Vagina (tissue), 2 donors: ENCODE measurements at places on chromosomes 7 and 10. TPM values are rescaled to one million over a fixed set of nuclear protein-coding genes. Genes with fewer than 3 reads are reported as not detected.

DNA sequence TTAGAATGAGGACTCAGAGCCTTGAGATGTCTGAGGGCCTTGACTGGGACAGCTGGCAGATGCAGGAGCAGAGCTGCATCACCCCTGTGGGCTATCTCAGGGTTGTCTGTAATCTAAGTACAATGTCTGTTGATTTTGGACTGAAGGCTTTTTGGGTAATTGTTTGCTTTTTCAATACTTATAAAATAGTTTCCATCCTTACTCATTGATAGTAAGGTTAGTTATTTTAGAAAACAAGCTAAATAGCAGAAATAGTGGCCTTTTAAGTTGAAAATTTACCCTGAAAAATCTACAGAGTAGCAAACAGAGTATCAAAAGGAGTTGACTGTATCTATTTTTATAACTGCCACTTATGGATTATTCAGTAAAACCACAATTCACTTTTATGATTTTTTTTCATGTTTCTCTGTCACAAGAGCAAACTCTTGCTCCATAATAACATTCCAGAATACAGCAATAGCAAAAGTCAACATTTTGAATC is 179.7 kb downstream of the CFTR start:
- H3K4me3 ChIP-seq: no peak overlapping the region
- no peaks in the 10 kb centered on the region for H3K4me1 ChIP-seq
- H3K27ac ChIP-seq: no peak overlapping the region
- DNase-seq: no peak

GPR37 gene
- total RNA-seq: 0.98 TPM

DNA sequence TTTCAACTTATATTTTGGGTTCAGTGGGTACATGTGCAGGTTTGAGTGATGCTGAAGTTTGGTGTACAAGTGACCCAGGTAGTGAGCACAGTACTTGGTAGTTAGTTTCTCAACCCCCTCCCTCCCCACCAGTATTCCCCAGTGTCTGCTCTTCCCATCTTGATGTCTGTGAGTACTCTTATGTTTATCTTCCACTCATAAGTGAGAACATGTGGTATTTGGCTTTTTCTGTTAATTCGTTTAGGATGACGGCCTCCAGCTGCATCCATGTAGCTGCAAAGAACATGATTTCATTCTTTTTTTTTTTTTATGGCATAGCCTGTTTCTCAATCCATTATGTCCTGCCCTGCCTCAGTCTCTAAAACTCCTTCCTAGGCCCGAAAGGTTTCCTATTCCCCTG is 222.1 kb downstream of the WDR37 start:
- H3K27ac ChIP-seq: no peak overlapping the region
- H3K4me1 ChIP-seq: peaks cover 5% of the 10 kb centered on the region
- no peaks in the 10 kb centered on the region for H3K27me3 ChIP-seq
- no peak for DNase-seq
- H3K36me3 ChIP-seq: no peaks in the 10 kb centered on the region

NRG3 gene
- total RNA-seq: not detected

GRCh38 chr10:73239908-73240307 is 7.1 kb downstream of the DNAJC9 start:
- H3K36me3 ChIP-seq: no peaks in the 10 kb centered on the region
- no peak for DNase-seq
- no peak overlapping the region for H3K27ac ChIP-seq
- no peak overlapping the region for H3K4me3 ChIP-seq

- no peak overlapping the region for H3K4me3 ChIP-seq
- DNase-seq: no peak
- H3K27ac ChIP-seq: no peak overlapping the region
- no peaks in the 10 kb centered on the region for H3K27me3 ChIP-seq
- peaks cover 21% of the 10 kb centered on the region for H3K36me3 ChIP-seq
These were observed 167.6 kb upstream of the INSYN2A start for GRCh38 chr10:127364034-127364433.

DNA sequence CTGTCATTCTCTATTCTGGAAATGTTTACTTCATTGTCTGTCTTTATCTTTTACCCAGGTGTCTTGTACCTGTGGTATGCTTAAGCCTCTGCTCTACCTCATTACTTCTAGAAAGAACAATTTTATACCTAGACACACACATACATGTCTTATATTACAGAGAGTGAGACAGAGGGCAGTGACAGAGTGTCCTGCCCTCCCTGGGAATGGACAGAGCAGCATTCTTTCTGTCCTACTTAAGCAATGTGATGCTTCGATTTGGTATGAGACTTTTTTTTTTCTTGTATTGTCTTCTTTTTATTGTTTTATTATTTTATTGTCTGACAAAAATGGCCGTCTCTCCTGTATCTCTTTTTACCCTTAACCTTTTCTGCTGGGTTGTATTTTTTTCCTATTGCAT is 286.1 kb downstream of the EXOC4 start:
- no peaks in the 10 kb centered on the region for H3K4me1 ChIP-seq
- H3K4me3 ChIP-seq: no peak overlapping the region
- H3K36me3 ChIP-seq: no peaks in the 10 kb centered on the region
- no peak for DNase-seq
- H3K27me3 ChIP-seq: no peaks in the 10 kb centered on the region

DNA sequence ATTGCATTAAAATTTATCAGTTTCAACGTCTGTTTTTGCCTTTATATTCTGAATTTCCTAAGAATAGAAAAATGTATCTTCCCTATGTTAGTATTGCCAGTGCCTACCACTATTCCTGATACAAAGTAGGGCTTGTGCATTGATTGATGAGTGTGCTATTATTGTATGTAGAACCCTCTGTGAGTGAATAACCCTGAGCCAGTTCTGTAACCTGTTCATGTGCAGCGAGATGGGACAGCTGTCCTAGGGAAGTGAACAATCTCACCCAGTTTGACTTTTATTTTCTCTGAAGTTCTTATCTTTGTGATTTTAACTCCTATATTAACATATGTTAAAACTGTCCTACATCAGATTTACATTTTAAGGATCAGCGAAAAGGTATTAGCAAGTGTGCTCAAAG is 178.4 kb upstream of the ADO start:
- H3K4me1 ChIP-seq: peaks cover 10% of the 10 kb centered on the region
- no peaks in the 10 kb centered on the region for H3K27me3 ChIP-seq
- H3K27ac ChIP-seq: no peak overlapping the region
- H3K36me3 ChIP-seq: no peaks in the 10 kb centered on the region
- no peak for DNase-seq

DNA sequence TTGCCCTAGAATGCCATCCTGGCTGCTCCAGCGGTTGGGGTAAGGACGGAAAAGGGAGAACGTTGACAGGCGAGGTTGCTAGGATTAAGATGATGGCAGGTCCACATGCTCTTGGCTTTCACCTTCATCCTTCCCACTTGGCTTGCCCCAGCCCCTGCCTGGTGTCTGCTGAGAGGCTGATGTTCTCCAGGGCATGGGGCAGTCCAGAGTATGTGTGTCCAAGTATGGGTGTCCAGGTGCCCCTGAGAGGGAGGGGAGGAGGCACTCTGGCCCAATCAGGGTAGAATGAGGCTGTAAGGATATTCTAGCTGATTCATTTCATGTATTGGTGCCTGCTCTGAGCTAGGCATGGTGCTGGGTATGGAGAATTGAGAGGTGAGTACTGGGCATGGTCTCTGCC is 12.6 kb downstream of the NEURL1 start:
- H3K27ac ChIP-seq: no peak overlapping the region
- peaks cover 8% of the 10 kb centered on the region for H3K4me1 ChIP-seq
- H3K4me3 ChIP-seq: no peak overlapping the region

SEC31B gene
- 6.4 TPM for total RNA-seq

DNA sequence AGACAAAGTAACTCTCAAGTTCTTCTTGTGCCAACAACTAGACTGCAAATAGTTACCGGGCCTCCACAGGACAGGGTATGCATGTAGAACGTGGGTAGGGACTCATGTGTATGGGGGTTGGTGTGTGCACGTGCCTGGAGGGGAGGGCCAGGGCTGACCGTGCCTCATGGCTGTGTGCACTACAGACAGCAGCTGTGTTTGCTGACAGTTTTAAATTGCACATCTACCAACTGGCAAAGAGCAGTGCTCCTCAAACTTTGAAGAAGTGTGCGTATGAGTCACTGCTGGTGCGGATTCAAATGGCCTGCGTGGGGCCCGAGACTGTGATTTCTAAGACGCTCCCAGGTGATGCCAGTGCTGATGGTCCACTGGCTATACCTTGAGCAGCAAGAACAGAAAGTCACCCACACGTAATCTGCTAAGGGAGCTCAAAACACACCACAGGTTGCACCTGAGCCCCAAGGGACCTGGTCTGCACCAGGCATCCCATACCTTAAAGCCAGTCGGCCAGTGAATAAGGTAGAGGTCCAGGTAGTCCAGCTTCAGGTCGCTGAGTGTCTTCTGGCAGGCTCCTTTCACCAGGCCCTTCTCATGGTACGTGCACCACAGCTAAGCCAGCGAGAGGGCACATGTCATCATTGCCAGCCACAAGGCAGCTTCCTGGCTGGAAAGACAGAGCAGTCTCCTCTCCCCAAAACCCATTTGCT is 8.5 kb downstream of the AKR1B1 start:
- peak; percentile 55 for DNase-seq
- no peaks in the 10 kb centered on the region for H3K27me3 ChIP-seq
- H3K36me3 ChIP-seq: no peaks in the 10 kb centered on the region
- no peak overlapping the region for H3K27ac ChIP-seq

- no peaks in the 10 kb centered on the region for H3K36me3 ChIP-seq
- no peak overlapping the region for H3K27ac ChIP-seq
- no peaks in the 10 kb centered on the region for H3K27me3 ChIP-seq
- DNase-seq: no peak
These were observed 166.9 kb upstream of the RNF32 start for GRCh38 chr7:156473476-156474240.

GRCh38 chr7:100888988-100889750 is at the start of gene UFSP1:
Gene UFSP1 (minus strand): TSS chr7:100889715. CDS start chr7:100889271, 444 bp downstream.
- DNase-seq: no peak
- H3K4me1 ChIP-seq: peaks cover 34% of the 10 kb centered on the region
- peak within 1 kb of the TSS; percentile 93 for H3K27ac ChIP-seq
- peak within 1 kb of the TSS; percentile 90 for H3K4me3 ChIP-seq
- peaks cover 6% of the 10 kb centered on the region for H3K36me3 ChIP-seq

- peak within 1 kb of the TSS; percentile 33 for H3K27ac ChIP-seq
- H3K27me3 ChIP-seq: no peaks in the 10 kb centered on the region
- H3K36me3 ChIP-seq: no peaks in the 10 kb centered on the region
- no peak for DNase-seq
These were observed at the start of gene RTKN2 for GRCh38 chr10:62268399-62269114. Gene RTKN2 (minus strand): TSS chr10:62268844. CDS start chr10:62268610, 234 bp downstream.

GRCh38 chr7:120979765-120980499 is 8.6 kb upstream of the CPED1 start:
- no peak for DNase-seq
- no peak overlapping the region for H3K27ac ChIP-seq
- H3K4me3 ChIP-seq: no peak overlapping the region

DNA sequence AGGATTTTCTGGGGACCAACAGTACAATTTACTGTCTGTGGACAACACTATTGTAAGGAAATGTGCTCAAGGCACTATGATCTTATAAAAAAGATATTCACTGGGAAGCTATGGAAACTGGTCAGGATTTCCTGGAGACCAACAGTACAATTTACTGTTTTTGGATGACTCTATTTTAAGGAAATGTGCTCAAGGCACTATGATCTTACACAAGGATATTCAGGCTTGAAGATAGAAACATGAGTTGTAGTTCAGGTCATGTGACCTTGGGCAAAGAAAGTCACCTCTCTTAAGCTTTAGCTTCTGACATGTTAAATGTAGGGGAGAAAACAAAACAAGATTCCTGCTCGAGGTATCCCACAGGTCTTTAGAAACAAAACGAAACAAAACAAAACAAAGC is 1.7 kb upstream of the ITPRID1 start:
- H3K36me3 ChIP-seq: no peaks in the 10 kb centered on the region
- H3K4me1 ChIP-seq: no peaks in the 10 kb centered on the region
- DNase-seq: no peak
- no peak overlapping the region for H3K4me3 ChIP-seq

GRCh38 chr10:117086546-117086945 is 51.5 kb downstream of the VAX1 start:
- no peak overlapping the region for H3K4me3 ChIP-seq
- no peak for DNase-seq
- H3K36me3 ChIP-seq: no peaks in the 10 kb centered on the region

DNA sequence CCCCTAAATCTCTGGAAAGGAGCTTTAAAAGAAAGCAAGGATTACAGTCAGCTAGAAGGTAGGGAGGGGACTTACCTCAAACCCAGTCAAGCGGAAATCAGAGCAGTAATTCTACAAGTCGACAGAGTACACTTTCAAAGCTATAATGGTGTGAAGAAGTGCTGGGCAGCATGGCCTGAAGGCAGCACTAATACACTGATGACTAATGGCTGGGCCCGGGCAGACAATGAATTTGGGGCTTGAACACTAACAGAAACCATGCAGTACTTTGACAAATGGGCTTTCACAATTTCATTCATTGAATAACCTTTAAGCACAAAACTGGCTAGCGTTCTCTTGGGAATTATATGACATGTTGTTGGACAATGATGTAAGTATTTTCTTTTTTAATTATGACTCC is 4.7 kb downstream of the GLI3 start:
- H3K36me3 ChIP-seq: no peaks in the 10 kb centered on the region
- peaks cover 68% of the 10 kb centered on the region for H3K4me1 ChIP-seq
- H3K27ac ChIP-seq: no peak overlapping the region
- H3K27me3 ChIP-seq: no peaks in the 10 kb centered on the region
- H3K4me3 ChIP-seq: no peak overlapping the region

DNA sequence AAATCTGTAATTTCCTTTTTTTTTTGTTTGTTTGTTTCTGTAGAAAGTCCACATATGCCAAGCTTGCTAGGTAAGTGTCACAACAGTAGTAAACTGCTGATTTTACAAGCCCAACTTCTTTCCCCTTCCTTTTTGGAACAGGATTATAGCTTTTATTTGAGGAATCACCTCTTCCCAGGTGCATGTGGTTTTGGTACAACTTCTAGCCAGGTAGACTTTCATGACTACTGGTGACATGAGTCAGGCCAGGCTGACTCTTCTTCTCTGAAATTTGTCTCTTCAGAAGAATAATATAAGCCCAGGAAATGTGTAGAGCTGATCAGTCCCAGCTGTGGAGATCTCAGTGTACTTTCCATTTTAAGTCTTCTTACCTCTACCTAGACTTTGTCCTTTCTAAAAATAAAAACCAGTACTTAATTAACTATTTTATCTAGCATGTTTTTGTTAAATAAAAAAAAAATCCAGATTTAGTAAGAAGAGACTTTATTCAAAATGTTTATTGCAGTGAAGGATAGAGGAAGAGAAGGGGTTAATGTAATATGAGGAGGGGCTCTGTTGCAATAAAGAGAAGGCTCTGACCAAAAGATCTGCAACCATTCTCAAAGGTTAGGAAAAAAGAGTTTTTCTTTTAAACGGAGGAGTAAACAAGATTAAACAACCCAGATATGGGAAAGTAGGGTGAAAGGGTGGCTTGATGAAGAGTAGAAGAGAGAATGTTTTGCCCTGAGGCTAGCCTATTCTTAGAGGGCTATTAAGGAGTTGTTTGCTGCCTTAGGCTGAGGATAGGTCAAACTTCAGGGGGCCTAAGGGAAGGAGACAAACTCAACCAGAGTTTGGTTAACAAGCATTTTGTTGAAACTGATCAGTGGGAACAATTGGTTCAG is 664.2 kb downstream of the SORCS1 start:
- no peaks in the 10 kb centered on the region for H3K4me1 ChIP-seq
- no peaks in the 10 kb centered on the region for H3K27me3 ChIP-seq
- DNase-seq: no peak
- no peaks in the 10 kb centered on the region for H3K36me3 ChIP-seq

GRCh38 chr10:64952042-64952441 is 1430.8 kb downstream of the REEP3 start:
- H3K4me1 ChIP-seq: no peaks in the 10 kb centered on the region
- H3K27ac ChIP-seq: no peak overlapping the region
- no peaks in the 10 kb centered on the region for H3K36me3 ChIP-seq
- no peak for DNase-seq
- H3K27me3 ChIP-seq: no peaks in the 10 kb centered on the region

HOXA9 gene
- 13.0 TPM for total RNA-seq

ADRB1 gene
- total RNA-seq: not detected

- no peak overlapping the region for H3K4me3 ChIP-seq
- no peaks in the 10 kb centered on the region for H3K27me3 ChIP-seq
- H3K27ac ChIP-seq: no peak overlapping the region
These were observed 1.7 kb upstream of the PFKP start for GRCh38 chr10:3065622-3066021.
